ENCODE measurements at places on chromosomes 7 and 10.

- DNase-seq = no peak
- no peaks in the 10 kb centered on the region for H3K27me3 ChIP-seq
- no peaks in the 10 kb centered on the region for H3K36me3 ChIP-seq
- H3K27ac ChIP-seq = no peak overlapping the region
Observed at GRCh38 chr10:106655636-106656035, 508.9 kb downstream of the SORCS1 start.

DNA sequence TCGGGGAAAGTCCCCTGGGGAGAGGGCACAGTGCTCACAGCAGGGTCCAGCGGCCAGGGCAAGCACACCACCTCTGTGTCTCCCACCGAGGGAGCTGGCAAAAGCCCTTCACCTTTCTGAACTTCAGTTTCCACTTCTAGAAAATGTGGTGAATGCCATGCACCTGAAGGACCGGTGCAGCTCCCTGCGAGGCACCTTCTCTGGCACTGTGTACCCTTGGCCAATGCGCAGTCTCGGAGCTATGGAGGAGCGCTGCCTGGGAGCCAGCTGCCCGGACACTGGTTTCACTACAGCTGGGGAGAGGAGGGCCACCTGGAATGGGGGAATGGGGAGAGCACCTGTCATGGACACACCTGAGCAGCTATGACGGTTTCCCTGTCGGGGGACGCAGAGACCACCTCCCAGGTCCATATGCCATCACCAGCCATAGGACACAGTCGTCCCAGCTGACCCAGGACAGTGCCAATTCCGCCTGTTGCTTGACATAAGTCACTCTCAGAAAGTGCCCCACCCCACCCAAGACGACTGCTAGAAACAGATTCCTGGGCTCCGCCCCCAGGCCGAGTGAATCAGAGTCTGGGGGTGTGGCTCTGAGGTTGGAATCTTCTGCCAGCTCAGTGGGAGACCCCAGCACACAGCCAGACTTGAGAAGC, 16.8 kb downstream of the RASGEF1A start:
- no peaks in the 10 kb centered on the region for H3K4me1 ChIP-seq
- H3K27ac ChIP-seq = no peak overlapping the region
- H3K36me3 ChIP-seq = no peaks in the 10 kb centered on the region
- H3K4me3 ChIP-seq = no peak overlapping the region
- DNase-seq = no peak

GRCh38 chr10:1316809-1317143, 260.6 kb downstream of the WDR37 start:
- no peak overlapping the region for H3K27ac ChIP-seq
- DNase-seq = no peak
- H3K36me3 ChIP-seq = no peaks in the 10 kb centered on the region
- H3K4me1 ChIP-seq = no peaks in the 10 kb centered on the region

GRCh38 chr10:17348011-17348500, 106.3 kb downstream of the ST8SIA6 start:
- DNase-seq = no peak
- no peaks in the 10 kb centered on the region for H3K36me3 ChIP-seq

- DNase-seq = no peak
- H3K36me3 ChIP-seq = no peaks in the 10 kb centered on the region
- no peak overlapping the region for H3K27ac ChIP-seq
- no peak overlapping the region for H3K4me3 ChIP-seq
- H3K27me3 ChIP-seq = no peaks in the 10 kb centered on the region
Observed at GRCh38 chr10:106360870-106361269, 803.6 kb downstream of the SORCS1 start.

DNA sequence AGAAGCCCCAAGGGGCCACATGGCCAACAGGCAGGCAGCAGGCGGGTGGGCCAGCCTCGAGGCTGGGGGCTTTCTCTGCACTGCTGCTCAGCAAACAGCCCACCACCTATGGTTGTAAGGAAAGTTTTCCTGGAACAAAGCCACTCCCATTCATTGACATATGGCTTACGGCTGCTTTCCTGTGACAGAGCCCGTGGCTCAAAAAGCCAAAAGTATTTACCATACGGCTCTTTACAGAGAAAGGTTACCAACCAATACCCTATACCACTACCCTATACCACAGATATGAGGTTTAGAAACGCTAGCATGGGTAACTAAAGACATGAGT, 152.7 kb downstream of the MAD1L1 start:
- H3K4me3 ChIP-seq = peak overlapping the region; percentile 39
- H3K4me1 ChIP-seq = peaks cover 22% of the 10 kb centered on the region
- no peaks in the 10 kb centered on the region for H3K27me3 ChIP-seq
- peaks cover 70% of the 10 kb centered on the region for H3K36me3 ChIP-seq
- H3K27ac ChIP-seq = no peak overlapping the region
- DNase-seq = no peak

DNA sequence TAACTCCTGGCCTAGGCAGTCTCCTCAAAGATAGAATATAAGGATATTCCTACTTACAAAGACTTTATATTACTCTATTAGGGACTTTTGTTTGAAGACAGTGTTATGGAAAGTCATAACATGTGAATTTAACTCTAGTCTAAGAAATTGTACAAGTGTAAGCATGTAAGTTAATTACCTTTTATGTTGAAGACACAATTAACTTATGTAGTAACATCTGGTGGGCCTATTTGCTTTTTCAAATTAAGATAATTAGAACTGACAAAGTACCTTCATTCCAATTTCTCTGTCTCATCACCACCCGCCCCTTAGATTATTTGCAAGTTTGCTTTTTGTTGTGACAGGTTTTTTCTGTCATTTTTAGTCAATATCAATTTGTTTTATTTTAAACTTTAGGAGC, 126.0 kb upstream of the THSD7A start:
- no peaks in the 10 kb centered on the region for H3K4me1 ChIP-seq
- H3K27ac ChIP-seq = no peak overlapping the region
- H3K27me3 ChIP-seq = no peaks in the 10 kb centered on the region

GRCh38 chr10:73926152-73926764, 15.3 kb downstream of the PLAU start:
- DNase-seq = no peak
- no peak overlapping the region for H3K4me3 ChIP-seq
- H3K27ac ChIP-seq = no peak overlapping the region
- no peaks in the 10 kb centered on the region for H3K36me3 ChIP-seq
- peaks cover 14% of the 10 kb centered on the region for H3K4me1 ChIP-seq

DNA sequence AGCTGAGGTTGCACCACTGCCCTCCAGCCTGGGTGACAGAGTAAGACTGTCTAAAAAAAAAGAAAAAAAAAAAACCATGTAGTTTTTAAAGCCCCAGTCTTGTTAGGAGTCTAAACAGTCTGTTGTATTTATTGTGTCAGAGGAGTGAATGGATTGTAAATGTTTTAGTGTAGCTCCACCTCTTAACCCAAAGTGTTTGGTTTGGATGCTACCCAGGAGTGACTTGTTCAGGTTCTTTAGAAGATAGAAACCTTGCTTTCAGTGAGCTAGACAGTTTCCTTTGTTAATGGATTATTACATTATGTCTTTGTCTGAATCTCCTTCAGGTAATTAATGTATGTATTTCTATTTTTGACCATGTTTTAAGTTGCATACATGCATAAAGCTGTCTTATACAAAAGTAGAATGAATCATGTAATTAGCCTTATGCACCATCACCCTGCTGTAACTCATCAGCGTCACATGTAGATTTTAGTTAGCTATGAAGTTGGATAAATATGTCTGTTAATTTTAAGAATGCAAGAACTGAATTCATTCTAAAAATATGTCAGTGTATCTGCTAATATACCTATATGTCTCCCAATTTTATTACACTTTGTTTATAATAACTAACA, 97.7 kb downstream of the TAF3 start:
- no peaks in the 10 kb centered on the region for H3K27me3 ChIP-seq
- no peak overlapping the region for H3K27ac ChIP-seq
- H3K36me3 ChIP-seq = peaks cover 4% of the 10 kb centered on the region
- no peak overlapping the region for H3K4me3 ChIP-seq
- peaks cover 12% of the 10 kb centered on the region for H3K4me1 ChIP-seq
- no peak for DNase-seq

DNA sequence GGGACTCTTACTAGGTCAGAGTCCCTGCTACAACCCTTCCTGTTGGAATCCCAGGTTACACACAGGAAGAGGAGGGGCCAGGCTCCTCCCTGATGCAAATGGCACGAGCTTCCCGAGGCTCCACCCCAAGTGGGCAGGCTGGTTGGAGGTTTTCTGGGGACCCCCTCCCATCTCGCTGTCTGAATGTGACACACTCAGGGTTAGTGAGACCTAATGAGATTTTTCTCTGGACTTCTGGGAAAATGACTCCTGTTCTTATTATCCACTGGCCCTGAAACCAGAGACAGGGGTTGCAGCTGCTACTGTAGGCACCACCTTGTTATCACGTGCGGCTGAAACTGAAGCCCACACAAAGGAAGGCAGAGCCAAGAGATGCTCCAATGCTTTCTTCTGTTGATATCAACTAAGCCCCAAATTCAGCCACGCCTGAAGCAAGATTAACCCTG, 103.3 kb downstream of the FAM107B start:
- no peak for DNase-seq
- peaks cover 2% of the 10 kb centered on the region for H3K36me3 ChIP-seq
- no peak overlapping the region for H3K4me3 ChIP-seq
- peaks cover 17% of the 10 kb centered on the region for H3K4me1 ChIP-seq
- no peaks in the 10 kb centered on the region for H3K27me3 ChIP-seq

DNA sequence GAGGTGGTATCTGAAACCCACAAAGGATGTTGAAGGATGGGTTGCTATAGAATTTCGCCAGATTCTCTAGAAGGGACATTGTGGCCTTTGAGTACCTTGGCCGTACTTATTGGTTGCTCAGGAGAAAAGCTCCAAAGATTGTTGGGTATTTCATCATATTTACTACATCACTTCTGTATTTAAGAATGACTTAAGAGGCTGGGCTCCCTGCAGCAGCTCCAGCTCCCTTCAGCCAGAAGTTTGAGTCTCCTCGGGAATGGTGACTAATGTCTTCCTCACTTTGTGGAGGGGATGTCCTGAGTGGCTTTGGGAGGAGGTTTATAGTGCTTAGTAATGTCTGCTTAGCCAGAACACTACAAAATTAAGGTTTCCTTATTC, 18.1 kb downstream of the MINDY4 start:
- H3K27me3 ChIP-seq = no peaks in the 10 kb centered on the region
- no peak overlapping the region for H3K4me3 ChIP-seq
- H3K4me1 ChIP-seq = peaks cover 6% of the 10 kb centered on the region

GRCh38 chr10:50421026-50421719, 169.9 kb upstream of the ASAH2 start:
- H3K27me3 ChIP-seq = no peaks in the 10 kb centered on the region
- peak; percentile 27 for DNase-seq
- H3K36me3 ChIP-seq = peaks cover 25% of the 10 kb centered on the region
- H3K27ac ChIP-seq = peak overlapping the region; percentile 16

GRCh38 chr10:96833220-96834001, 1.3 kb downstream of the LCOR start:
- peaks cover 68% of the 10 kb centered on the region for H3K4me1 ChIP-seq
- H3K27me3 ChIP-seq = no peaks in the 10 kb centered on the region
- H3K27ac ChIP-seq = peak overlapping the region; percentile 95

GRCh38 chr10:21069278-21069677, 172.2 kb upstream of the NEBL start:
- no peak for DNase-seq
- H3K27me3 ChIP-seq = peaks cover 5% of the 10 kb centered on the region
- H3K4me1 ChIP-seq = no peaks in the 10 kb centered on the region

- H3K27me3 ChIP-seq = peaks cover 5% of the 10 kb centered on the region
- H3K4me1 ChIP-seq = no peaks in the 10 kb centered on the region
- peak; percentile 46 for DNase-seq
- no peaks in the 10 kb centered on the region for H3K36me3 ChIP-seq
Observed at GRCh38 chr7:47945261-47946015, 2.8 kb downstream of the PKD1L1 start.

DNA sequence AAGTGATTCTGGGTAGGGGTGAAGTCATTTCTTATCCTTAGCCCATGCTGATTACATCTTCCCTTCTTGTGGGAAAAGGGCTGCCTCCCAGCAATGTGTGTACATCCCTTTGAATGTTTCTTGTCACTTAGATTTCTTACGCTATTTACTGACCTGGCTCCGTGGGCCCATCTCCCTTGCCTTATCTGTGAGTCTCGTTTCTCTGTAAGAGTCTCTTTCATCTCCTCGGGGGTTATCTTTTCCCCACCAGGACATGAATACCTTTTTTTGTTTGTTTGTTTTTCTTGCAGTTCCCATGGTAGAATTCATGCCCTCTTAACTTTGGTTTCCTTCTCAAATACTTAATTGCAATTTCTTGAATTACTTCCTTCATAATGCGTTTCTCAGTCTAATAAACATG, 107.7 kb downstream of the BAMBI start:
- no peak overlapping the region for H3K4me3 ChIP-seq
- H3K27ac ChIP-seq = no peak overlapping the region
- H3K36me3 ChIP-seq = no peaks in the 10 kb centered on the region
- peaks cover 12% of the 10 kb centered on the region for H3K4me1 ChIP-seq
- no peak for DNase-seq

GRCh38 chr7:107659666-107660065, 962 bp upstream of the SLC26A4 start:
- H3K27me3 ChIP-seq = peaks cover 15% of the 10 kb centered on the region
- H3K4me1 ChIP-seq = peaks cover 28% of the 10 kb centered on the region
- H3K27ac ChIP-seq = peak overlapping the region; percentile 34

- no peaks in the 10 kb centered on the region for H3K27me3 ChIP-seq
- no peak for DNase-seq
- no peaks in the 10 kb centered on the region for H3K36me3 ChIP-seq
- no peak overlapping the region for H3K27ac ChIP-seq
- H3K4me3 ChIP-seq = no peak overlapping the region
- H3K4me1 ChIP-seq = no peaks in the 10 kb centered on the region
Observed at GRCh38 chr10:105885495-105885894, 1244.4 kb downstream of the SORCS3 start.
